Islet precursor cell (in vitro differentiated cells): ENCODE measurements at places on chromosomes 13 and 19.

DNA sequence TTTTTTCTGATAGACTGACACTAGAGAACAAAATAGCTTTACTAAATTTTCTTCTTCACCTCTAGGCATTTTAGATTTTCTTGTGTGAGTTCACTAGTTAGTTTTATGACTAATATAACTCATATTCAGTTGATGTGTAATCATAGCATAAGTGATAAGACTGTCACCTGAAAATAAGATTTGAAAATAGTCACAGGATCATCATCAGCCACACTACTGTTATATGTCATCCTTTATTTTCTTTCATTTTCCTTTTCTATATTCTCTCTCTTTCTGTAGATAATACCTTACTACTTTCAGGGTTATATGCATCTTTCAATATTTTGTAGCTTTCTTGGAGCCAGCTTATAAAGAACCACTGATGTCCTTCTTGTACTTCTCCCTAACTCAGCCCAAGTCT lies 292.6 kb downstream of the TDRD3 start:
- DNase-seq, result no peak

GRCh38 chr19:10712045-10712444 lies 5.8 kb upstream of the DNM2 start:
- no peak for DNase-seq

GRCh38 chr13:52749419-52749818 lies 9.8 kb upstream of the CNMD start:
- no peak for DNase-seq

DNA sequence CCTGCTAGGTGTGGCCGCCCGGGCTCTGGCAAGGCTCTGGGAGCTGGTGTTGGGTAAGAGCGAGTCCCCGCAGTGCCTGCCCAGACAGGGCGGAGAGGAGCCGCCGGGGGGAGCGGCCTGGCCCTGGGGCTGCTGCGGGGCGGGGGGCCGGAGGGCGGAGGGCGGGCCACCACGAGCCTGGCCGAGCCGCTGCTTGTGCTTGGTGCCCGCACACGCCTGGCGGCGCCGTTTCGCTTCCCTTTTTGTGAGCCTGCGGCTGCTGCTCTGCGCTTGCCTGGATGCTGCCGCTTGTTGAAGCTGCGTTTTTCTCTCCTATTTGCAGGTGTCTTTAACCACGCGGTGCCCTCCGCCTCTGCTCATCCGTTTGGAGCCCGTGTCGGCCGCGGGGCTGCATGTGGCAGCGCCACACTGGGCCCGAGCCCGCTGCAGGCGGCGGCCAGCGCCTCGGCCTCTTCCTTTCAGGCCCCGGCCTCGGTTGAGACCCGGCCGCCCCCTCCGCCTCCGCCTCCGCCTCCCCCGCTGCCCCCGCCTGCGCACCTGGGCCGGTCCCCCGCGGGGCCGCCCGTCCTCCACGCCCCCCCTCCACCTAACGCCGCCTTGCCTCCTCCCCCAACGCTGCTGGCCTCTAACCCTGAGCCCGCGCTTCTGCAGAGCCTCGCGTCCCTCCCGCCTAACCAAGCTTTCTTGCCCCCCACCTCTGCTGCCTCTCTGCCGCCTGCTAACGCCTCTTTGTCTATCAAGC lies 8.5 kb downstream of the PLEKHJ1 start:
- no peak for DNase-seq

- no peak for DNase-seq
These were observed 824 bp downstream of the TSEN34 start for GRCh38 chr19:54191811-54192453.

DNA sequence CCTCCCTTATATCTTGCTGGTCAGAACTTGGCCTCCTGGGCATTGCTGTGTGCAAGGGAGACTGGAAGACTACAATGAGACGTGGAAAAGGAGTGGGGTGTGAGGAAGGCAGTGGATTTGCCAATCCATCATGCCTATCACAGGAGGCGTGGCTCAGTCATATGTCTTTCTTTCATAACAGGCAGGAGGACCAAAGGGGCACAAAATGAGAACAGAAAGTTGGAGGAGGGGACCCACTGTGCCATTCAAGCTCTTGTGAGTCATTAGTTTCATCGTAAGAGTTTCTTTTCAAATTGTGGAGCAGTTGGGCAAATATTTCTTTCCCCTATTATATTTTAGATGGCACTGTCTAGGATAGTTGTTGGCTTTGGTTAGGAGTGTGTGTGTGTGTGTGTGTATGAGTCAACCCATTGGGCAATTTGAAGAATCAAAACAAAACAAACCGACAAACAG lies 471.5 kb downstream of the TSHZ3 start:
- peak; percentile 23 for DNase-seq

DNA sequence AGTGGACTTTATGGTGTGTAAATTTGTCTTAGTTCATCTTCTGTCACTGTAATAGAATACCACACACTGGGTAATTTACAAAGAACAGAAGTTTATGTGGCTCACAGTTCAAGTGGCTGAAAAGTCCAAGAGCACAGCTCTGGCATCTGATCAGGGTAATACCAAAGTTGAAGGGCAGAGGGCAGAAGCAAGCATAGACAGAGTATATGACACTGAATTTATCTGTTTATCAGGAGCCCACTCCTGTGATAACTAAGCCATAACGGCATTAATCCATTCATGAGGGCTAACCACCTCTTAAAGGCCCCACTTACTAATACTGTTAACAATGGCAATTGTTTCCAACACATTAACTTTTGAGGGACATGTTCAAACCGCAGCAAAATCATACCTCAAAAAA lies 4.0 kb upstream of the RFXAP start:
- DNase-seq, result no peak

GRCh38 chr13:113864273-113864890 lies 506 bp upstream of the GAS6 start:
- peak; percentile 33 for DNase-seq

- no peak for DNase-seq
These were observed 229.8 kb downstream of the KLF5 start for GRCh38 chr13:73288596-73288995.

GRCh38 chr19:48967346-48968178 lies 2.5 kb downstream of the FTL start:
- peak; percentile 57 for DNase-seq

DNA sequence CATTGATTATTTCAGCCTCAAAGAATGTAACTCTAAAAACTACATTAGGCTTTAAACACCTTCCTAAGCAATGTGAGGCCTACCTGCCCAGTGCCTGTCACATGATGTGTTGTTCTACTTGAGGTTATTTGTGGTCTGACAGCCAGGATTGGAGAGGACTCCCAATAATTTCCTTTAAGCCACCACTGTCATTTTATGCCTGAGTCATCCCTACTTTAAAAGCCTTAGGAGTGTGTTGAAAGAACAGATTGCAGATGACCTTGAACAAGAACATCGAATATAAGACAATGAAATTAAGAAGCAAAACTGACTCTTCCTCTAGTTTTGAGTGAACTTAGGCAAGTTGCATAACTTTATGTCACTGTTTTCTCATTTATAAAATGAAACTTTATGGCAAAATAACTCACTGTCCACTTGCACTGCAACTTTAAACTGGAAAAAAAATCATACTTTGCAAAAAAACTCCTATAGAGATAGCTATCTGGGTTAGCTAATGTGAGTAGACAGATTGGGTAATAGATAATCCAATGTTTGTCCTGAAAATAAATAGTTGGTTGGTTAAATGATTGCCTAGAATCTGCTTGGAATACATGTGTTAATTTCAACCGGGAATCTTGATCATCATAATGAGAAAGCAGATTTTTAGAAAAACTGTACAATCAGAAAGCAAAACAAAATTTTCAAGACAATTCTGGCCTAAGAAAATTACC lies 361.2 kb downstream of the SUCLA2 start:
- no peak for DNase-seq

DNA sequence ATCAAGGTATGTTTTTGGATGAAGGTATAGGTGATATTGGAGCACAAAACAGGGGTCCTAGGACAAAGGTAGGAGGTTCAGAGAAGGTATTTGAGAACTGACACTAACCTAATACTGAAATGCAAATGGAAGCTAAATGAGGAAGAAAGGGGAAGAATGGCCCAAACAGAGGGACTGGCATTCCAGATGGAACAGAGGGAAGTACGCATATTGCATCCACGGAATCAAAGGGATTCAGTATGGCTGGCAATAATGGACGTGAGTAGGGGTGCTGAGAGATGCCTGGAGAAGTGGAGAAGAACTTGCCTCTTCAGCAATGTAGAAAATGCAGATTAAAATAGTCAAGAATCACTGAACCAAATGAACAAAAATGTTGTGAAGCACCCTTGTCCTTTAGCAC lies 283.5 kb upstream of the DACH1 start:
- DNase-seq, result no peak

GRCh38 chr19:2308114-2308556 lies at the start of gene LINGO3:
Gene LINGO3 (minus strand): TSS chr19:2308154. CDS start chr19:2291776, 16,378 bp downstream.
- no peak for DNase-seq

GRCh38 chr19:53880711-53881481 lies 1.1 kb upstream of the PRKCG start:
- no peak for DNase-seq

DNA sequence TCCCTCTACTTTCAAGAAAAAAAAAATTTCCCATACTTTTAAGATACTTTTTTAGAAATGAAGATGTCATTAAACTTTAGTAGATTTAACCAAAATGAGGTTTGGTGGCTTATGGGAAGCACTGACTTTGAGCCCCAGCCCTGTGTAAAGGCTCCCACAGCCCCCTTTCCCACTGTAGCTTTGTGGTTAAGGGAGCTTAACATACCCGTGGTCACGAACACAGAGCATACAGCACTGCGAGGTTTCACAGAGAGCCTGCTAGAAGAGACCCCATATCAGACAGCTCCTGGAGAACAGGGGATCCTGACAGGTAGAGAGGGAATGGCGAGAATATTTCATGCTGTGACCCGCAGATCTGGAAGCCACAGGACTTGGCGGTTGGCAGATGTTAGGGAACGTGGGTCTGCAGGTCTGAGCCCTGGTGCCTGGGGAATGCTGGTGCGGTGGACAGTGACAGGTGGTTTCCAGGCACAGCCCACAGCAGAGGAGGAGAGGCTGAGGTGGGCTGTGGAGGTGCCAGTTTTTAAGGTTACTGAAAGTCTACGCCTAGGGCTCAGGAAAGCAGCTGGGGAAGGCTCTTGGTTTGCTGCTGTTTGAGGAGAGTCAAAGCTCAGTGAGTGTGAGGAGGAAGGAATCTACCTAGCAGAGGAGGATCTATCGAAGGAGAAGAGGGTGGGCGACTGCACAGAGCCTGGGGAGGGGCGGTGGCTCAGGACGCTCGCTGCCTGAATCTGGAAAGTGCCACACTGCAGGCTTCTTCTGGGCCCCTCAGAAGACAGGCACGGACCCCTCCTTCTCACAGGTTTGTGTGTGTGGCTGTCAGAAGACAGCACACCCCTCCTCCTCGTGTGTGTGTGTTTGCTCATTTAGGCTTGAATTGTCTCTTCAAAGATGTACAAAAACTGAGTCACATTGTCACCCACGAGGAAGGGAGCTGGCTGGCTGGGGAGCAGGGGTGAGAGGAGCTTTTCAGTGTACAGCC lies 49.9 kb downstream of the SLC7A9 start:
- DNase-seq, result no peak

GRCh38 chr19:32550666-32551065 lies 30.3 kb upstream of the PDCD5 start:
- DNase-seq, result no peak

DNA sequence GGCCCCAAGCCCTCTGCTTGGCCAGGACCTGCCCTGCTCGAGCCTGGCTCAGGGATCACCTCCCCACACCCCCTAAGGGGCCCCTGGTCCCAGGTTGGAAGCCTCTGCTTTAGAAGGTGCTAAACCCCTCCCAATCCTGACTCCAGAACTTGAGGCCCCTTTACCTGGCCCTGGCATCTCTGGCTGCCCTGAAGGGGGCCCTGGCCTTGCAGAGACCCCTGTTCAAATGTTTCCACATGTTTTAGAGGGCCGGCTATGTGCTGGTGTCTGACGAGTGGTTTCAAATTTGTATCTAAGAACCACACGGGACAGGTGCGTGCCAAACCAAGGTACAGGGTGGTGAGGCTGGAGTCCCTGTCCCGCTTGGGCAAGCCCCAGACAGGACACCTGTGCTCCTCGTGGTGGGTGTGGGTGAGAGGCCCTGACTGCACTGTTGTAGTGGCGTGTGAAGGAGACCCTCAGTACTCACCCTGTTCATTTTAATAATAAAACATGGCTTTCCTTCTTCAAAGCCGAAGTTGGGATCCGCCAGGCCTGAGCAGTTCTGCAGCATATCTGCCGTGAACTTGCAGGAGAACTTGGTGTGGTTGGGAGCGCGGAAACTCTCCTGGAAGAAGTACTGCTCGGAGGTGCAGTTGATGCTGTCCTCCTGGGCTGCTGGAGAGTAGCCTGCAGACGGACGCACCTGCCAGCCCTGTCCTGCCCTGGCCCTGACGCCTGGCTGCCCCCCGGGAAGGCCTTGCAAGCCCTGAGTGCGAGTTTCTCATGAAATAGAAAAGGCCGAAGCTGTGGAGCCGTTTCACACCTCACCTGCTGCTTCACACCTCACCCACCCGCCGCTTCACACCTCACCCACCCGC lies 5.4 kb downstream of the ATP4B start:
- DNase-seq, result peak; percentile 42

GRCh38 chr13:42548731-42549551 lies 25.0 kb upstream of the TNFSF11 start:
- no peak for DNase-seq

- DNase-seq, result no peak
These were observed 87.6 kb upstream of the DOCK9 start for GRCh38 chr13:99065235-99066015.

GRCh38 chr13:33176526-33176925 lies 109.0 kb downstream of the STARD13 start:
- DNase-seq, result no peak

DNA sequence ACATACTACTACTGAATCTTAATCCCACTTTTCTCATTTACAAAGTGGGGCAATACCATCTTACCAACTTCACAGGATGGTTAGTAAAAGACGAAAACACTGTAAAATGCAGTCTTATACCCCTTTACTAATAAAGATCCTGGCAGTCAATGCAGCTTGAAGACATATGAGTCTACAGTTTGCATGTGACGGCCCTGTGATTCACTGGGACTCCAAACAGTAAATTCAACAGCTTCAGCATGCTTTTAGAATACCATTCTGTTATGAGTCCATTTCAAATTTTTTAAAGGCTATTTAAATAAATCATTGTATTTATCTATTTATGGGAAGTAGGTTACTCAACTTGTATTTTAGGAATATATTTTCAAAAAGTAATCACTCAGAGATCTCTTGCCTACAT lies 629.1 kb downstream of the LIG4 start:
- no peak for DNase-seq

GRCh38 chr13:44274771-44275205 lies 98.8 kb upstream of the SERP2 start:
- DNase-seq, result no peak

DNA sequence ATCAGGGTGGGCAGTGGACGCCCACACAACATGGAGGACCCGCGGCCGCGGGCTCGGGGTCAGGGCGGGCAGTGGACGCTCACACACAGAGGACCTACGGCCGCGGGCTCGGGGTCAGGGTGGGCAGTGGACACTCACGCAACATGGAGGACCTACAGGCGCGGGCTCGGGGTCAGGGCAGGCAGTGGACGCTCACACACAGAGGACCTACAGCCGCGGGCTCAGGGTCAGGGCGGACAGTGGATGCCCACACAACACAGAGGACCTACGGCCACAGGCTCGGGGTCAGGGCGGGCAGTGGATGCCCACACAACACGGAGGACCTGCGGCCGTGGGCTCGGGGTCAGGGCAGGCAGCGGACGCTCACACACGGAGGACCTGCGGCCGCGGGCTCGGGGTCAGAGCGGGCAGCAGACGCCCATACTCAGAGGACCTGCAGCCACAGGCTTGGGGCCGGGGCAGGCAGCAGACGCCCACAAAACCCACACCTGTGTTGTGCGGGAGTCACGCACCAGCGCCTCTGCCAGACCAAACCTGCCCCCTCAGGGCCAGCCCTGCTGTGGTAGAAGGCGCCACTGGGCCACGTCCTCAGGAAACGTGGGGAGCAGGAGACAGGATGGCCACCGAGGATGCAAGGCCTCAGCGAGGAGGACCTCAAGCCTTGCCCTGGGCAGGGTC lies 27.6 kb upstream of the C13orf46 start:
- no peak for DNase-seq
